ENCODE measurements at places on chromosomes 2 and 18.

DNA sequence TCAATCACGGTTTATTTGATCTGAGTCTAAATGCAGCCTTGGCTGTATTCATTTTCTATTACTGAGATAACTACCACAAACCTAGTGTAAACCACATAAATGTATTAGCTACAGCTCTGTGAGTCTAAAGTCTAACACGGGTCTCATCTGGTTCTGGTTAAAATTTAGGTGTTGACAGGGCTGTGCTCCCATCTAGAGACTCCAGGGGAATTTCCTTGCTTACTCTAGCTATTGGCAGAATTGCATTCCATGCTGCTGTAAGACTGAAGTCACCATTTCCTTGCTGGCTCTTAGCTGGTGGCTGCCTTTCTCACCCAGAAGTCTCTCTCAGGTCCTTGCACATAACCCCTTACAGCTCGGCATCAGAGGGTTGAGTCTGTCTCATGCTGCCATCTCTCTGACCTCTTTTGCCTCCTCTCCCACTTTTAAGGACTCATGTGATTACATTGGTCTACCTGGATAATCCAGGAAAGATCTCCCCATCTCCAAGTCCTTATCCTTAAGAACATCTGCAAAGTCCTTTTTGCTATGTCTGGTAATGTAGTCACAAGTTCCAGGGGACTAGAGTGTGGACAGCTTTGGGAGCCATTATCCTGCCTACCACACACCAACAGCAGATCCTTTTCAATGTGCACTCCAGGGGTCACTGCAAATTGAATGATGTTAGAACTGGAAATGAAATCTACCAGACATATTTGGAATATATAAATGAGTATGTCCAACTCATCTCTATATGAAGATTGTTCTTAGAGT is 207.0 kb upstream of the AGAP1 start:
- DNase-seq = no peak

GRCh38 chr2:109287838-109288237 is 158.8 kb downstream of the SH3RF3 start:
- no peak for DNase-seq

- no peak for DNase-seq
Measured at GRCh38 chr2:21643180-21643579, 519.4 kb downstream of the TDRD15 start.

DNA sequence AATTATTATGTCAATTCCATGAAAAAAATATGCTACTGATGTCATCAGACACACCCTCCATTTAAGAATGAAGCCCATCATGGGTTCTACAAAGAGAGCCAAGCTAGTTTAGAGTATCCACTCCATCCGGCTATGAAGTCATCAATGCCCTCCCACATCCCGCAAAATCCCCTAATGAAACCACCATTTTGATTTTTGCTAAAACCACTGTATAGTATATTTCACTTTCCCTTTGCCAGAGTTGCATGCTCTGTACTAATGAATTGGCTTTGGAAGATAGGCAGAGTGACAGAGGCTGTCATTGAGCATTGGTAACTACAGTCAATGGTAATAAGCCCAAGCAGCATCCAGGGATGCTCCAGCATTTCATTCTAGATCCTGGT is 118.6 kb downstream of the ANKRD44 start:
- peak; percentile 50 for DNase-seq

DNA sequence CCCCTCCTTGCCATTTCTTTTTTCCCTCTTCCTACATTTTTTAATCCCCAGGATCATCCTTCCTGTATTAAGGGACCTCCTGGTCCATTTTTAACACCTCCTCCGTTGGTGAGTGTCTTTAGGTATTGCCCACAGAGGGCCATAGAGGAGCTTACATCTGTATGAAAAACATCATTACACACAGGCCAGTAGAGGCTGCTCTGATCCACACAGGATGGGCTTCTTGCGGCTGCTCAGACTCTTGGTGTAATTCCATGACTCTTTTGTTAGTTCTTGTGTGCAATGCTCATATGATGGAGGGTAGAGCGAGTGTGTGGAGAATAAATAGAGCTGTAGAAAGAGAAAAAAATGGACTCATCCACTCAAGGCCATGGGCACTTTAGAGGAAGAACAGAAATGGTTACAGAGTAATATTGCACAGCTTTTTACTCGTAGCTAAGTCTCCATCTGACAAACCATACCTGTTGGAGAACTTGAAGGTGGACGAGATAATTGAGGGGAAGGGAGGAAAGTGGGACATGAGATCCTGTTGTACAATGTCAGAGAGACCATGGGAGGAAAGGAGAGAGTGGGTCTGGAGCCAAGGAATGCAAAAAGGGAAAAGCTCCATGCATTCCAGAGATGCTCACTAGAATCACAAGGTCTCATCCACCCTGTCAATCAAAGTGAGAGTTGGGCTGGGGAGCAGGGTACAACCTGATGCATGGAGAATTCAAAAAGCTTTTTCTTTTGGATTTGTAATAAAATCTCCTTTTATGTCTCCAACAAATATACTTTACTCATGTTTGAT is 129.7 kb upstream of the TNP1 start:
- DNase-seq = no peak

GRCh38 chr18:38900031-38900430 is 1334.4 kb upstream of the CELF4 start:
- DNase-seq = no peak

DNA sequence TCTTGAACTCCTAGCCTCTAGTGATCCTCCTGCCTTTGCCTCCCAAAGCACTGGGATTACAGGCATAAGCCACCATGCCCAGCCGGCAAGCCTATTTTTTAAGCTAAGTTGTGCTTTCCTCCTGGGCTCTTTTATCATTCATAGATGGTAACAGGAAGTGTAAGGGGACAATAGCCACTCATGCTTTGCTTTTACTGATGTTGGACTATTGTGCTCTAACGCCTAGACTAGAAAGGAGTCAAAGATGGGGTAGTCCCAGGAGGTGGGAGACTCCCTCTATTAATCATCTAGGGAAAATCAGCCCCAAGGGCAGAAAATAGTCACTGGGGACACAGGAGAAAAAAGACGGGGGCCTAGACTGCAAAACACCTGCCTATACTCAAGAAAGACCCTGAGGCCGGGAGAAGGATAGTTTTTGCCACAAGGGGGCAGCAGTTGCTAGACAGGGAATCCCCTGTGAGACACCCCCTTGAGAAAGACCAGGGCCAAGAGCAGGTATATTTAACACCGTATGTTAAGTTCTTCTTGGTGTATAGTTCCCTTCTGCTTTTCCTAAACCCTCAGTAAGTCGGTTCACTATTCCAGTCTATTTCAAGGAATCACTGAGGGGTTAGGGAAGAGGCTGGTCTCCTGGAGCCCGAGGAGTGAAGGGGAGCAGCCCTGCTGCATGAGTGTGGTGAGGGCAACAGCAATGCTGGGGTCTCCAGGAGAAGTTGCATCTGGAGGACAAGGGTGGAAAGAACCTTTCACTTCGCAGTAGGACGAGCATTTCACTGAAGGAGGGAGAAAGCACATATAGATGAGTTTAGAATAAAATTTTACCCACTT is 2.1 kb upstream of the CXCR1 start:
- peak; percentile 73 for DNase-seq

- DNase-seq = peak; percentile 11
Measured at GRCh38 chr2:71613403-71613952, 160.1 kb downstream of the DYSF start.

DNA sequence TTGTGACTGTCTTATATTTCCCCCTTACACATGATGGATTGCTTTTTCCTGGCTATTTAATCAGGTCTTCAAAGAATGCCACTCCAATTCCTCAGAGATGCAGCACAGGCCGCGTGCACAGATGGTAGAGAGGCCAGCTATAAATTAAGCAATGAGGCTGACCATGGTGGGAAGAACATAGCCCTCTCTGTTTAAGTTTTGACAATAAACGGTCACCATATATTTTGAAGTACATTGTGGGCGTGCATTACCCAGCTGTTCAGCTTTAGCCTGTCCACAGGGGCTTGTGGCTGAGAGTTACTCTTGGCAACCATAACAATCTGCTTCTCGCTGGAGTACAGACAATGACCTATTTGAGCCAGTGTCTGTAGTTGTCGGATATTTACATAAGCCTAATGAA is 730.8 kb downstream of the DCC start:
- no peak for DNase-seq

DNA sequence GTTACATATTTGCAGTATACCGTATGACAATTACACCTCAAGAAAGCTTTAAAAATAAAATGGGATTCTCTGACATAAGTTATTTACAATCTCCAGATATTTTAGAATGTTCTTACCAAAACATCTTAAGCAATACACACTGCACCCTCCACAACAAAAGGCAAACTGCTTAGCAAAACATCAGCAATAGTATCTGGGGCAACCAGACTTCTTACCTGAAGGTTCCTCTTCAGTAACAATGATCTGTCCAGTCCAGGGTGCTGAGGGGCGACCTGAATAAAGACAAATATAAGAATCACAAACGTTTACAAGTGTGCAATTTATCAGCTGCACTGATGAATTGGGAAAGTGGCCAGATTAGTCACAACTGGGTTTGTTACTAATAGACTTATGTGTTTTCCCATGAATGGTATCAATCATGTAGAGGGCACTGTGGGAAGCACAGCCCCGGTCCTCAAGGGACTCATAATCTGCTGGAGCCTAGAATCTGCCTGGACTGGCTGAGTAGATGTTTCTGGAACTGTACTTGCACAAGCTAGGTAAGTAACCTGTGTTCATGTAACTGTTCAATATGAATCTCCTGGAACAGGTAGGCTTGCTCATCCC is 70.7 kb downstream of the MYOM1 start:
- DNase-seq = no peak

GRCh38 chr18:54323970-54324369 is 33.7 kb downstream of the STARD6 start:
- DNase-seq = no peak

DNA sequence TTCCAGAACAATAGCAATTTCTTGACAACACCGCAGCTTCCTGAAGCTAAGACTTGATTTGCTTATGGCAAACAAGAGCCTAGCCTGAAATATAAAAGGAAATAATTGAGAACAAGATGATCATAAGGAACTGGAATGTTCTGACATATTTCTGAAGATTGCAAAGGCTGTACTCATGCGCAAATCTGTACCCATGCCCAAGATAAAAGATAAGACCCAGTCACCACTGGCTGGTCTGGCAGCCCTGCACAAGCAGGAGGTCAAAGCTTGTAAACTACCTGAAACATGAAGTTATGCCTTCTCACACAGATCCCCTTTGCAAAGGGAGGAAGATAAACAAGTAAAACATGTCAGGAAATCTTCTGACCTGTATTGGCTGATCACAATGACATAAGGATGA is 160.8 kb upstream of the GYPC start:
- no peak for DNase-seq

DNA sequence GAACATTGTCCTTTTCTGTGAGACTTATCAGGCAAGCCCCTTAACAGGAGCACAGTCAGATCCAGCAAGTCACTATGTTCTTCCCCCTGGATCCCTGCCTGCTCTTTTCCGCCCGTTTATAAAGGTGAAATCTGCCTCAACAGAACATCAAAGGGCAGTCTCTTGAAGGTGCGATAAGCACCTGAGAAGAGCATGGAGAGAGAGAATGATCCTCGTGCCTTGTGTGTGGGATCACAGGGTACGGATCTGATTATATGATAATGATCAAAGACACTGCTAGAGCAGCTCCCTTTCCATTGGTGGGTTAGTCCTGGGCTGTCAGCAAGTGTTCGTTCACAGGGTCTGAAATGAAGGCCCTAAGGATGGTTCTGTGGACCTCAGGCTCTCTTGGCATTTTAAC is 106.4 kb downstream of the ZAP70 start:
- no peak for DNase-seq

DNA sequence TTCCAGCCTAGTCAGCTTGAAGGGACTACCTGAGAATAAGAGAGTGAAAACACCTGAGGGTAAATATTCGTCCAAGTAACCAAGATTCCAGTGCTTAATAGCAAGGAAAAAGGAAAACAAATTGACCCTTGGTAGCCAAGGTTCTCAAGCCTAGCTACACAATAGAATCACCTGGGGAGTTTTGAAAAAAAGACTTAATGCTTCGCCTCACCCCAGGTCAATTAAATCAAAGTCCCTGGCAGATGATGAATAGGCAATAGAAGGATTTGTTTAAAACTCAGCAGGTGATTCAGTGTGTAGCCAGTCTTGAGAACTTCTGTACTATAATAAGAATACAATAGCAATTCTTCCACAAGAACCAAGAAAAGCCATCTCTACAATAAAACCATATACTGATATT is 500.2 kb downstream of the XIRP2 start:
- no peak for DNase-seq

DNA sequence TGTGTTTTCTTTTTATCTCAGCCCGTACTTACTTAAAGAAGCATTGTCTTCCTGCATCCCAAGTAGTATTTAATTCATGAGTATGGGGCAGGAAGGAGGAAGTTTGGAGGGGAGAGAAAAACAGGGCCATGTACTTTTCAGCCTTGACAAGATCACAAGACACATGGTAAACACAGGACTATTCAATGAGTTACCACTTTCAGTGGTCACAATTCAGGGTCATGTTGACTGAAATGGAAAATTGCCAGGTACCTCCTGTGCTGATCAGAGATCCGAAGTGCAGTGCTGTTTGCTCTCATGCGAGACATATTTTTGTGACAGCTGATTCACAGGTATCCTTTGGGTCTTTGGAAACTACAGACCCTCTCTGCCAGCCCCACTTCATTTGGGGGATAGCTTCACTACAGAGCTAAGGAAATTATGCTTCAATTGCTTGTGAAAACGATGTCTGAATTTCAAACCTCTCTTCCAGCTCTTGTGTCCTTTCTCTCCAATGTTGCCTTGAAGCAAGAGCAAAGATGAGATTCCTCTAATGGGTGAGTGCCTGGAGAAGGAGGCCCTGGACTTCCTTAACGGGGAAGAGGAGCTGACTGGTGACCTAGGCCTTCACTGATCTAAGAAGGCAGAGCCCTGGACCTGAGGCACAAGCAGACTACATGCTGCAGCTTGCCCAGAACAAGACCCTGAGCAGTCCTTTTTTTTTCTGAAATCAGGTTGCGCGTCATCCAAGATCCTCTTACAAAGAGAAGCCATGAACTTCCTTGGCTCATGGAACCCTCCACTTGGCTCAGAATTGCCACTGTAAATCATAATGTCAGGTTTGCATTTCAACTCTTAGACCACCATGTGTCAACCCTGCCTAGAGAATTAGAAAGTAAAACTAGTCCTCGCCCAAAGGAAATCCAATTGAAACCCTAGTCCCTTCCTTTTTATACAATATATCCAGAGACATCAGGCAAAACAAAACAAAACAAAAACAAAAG is 44.1 kb downstream of the EVA1A start:
- no peak for DNase-seq

All from activated naive CD4-positive, alpha-beta T cell treated with anti-CD3 and anti-CD28 coated beads, Interleukin-2, amount 10 ng/mL, durations not matched to agents 7 days and 5 days (primary cell).